Amygdala (tissue), 56 donors: ENCODE measurements at places on chromosomes 4 and X.

- no peak for DNase-seq
Measured at GRCh38 chr4:170497112-170497511, 407.4 kb upstream of the AADAT start.

DNA sequence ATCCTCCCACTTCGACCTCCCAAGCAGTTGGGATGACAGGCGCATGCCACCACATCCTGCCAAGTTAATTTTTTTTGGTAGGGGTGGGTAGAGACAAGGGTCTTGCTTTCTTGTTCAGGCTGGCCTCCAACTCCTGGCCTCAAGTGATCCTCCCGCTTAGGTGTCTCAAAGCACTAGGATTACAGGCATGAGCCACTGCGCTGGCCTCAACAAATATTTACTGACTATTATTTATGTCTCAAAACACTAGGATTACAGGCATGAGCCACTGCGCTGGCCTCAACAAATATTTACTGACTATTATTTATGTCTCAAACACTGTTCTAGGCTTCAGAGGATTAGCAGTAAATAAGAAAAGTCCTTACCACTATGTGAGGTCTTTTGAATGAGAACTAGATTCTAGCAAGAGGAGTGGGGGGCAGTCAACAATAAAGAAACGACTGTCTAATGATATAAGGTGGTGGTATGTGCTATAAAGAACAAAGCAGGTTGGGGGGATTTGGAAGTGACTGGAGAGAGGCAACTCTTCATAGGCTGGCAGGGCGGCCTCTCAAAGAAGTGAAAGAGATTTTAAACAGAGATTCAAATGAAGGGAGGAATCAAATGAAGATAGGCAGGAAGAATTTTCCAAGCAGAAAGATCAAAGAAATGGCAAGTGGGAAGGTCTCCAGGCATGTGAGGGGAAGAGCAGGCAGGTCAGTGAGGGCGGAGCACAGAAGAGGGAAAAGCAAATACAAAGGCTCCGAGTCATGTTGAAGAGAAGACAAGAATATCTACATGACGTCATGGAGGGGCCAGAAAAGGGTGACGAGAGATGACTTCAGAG is 12.7 kb upstream of the ACSL1 start:
- no peak for DNase-seq

GRCh38 chr4:127888559-127888958 is 7.9 kb downstream of the PLK4 start:
- DNase-seq = no peak

DNA sequence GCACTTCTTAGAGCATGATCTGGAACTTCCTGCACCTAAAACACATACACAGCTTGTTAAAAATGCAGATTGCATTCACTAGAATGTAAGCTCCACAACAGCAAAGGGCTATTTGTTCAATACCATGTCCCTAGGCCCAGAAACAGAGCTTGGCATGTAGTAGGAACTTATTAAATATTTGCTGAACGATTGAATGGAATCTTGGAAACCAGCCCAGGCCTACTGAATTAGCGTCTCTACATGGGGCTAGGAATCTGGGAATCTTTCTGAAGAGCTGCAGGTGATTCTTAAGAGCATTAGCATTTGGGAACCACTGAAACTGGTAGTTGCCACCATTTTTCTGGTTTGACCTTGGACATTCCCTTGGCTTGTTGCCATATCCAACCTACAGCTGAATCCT is 234.1 kb downstream of the STIM2 start:
- no peak for DNase-seq

- no peak for DNase-seq
Measured at GRCh38 chrX:103864886-103865534, 33.0 kb upstream of the RAB9B start.

- no peak for DNase-seq
Measured at GRCh38 chr4:20313237-20314030, 61.7 kb downstream of the SLIT2 start.

DNA sequence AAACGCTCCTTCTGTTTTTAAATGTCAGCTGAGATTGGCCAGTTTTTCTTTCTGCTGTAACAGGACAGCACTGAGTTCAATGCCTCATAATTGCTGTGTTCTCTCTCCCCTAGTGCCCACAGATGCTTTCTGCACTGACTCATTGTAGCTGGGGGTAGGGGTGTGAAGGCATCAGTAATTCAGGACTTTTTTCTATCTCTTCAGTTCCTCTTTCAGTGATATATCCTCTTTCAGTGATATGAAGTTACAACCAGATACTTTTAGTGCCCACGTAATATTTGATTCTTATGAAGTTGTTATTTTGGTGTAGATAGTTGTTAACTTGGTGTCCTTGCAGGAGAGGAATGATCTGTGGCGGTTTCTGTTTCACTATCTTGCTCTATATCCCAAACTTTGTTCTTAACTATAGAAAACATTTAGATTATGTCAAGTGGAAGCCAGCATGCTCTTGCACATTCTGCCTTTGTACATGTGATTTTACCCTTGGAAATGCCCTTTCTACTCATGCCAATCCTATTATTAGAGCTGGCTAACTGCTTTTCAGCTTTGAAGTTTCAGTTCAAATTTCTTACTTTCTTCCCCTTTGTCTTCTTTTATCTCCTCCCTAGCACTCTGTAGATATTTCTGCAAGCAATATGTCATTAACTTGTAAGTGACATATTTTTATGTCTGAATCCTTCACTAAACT is 1258.4 kb downstream of the FAM133A start:
- DNase-seq = no peak

DNA sequence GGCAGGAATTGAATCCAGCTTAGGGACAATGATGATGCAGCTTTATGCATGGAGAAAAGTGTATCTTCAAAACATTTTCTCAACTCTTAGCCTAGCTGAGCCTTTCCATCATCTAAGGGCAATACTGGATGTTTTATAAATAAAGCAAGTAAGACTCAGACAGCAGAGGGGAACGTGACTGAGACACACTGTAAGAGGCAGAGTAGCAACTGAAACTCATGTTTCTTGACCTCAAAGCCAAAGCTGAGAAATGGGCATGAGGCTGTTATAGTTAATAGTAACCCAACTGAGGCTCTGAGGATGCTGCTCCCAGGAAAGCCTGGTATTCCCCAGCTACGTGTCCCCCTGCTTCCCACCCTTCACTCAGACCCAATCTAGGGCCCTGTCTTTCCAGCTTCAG is 44.6 kb downstream of the ARHGEF9 start:
- no peak for DNase-seq

DNA sequence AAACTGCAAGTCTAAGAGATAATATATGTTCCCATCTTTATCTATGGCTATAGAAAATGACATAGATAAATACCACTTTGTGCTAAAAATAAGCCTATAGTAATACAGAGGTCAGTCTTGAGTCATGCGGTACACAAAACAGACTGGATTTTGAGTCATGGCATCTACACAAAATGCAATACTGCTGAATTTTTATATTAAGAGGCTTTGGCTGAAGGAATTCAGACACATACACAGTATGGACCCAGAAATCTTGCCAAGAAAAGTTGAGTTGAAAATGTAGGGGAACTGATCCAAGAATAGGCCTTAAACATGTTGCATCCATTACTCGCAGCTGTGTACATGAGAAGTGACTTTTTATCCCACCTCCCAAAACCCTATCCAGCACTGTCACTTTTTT is 184.4 kb downstream of the TENM3 start:
- no peak for DNase-seq

DNA sequence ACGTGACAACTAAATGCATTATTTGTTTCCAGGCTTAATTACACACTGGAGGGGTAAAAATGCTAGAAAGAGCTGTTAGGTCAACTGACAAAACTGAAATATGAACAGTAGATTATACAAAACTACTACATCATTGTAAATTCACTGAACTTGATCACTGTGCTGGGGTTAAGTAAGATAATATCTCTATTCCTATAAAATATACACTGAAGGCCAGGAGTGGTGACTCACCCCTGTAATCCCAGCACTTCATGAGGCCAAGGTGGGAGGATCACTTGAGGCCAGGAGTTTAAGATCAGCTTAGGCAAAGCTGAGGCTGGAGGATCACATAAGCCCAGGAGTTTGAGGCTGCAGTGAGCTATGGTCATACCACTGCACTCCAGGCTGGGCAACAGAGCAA is 31.8 kb upstream of the NKX6-1 start:
- no peak for DNase-seq

GRCh38 chr4:180052629-180053028 is 2190.6 kb upstream of the TENM3 start:
- DNase-seq = no peak

- no peak for DNase-seq
Measured at GRCh38 chr4:88818631-88819470, 121.2 kb upstream of the NAP1L5 start.

- no peak for DNase-seq
Measured at GRCh38 chr4:88318751-88319350, 34.5 kb upstream of the PPM1K start.

GRCh38 chr4:186204103-186204559 is 12.8 kb downstream of the CYP4V2 start:
- peak; percentile 15 for DNase-seq

DNA sequence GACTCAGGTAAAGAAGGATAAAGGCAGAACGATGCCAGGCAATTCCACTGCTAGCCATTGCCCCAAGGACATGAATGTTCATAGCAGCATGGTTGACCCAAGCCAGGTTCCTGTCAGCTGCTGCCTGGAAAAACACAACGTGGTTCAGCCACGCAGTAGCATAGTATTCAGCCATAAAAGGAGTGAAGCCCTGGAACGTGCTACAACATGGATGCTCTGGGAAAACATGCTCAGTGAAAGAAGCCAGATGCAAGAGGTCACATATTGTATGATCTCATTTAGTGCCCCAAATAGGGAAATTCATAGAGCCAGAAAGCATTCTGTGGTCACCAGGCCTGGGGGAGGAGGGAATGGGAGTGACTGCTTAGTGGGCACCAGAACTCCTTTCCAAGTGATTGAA is 129.8 kb downstream of the GPR143 start:
- no peak for DNase-seq

DNA sequence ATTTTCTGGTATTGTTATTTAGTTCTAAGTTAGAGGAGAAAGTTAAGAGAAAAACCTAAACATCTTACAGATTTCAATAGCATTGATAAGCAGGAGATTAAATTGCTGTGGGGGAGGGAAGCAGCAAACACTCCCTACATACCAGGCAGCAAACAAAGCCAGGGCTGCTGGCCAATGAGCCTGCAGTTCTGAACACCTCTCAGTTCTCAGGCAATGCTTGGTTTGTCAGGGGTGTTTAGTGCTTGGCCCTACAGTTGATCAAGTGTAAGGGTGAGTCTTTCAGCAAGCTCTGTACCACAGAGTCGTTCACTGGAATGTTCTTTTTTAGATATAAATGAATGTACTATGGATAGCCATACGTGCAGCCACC is 38.6 kb downstream of the EGFL6 start:
- DNase-seq = no peak

DNA sequence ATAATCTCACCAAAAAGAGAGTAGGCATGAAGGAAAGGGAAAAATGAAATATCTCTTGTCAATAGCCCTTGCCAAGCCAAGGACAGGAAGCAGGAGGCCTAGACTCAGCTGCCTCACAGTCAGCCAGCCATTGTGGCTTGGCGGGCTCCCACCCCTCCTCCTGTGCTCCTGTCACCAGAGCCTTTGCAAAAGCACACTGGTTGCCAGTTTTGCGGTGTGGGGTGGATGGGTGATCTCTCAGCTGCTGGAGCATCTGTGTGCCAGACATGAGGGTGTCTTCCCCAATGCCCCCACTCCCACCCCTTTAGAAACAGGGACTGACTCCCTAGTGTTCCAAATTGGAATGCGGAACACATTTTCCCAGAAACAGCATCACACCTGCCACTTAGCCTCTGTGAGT is 26.1 kb downstream of the ARHGEF6 start:
- DNase-seq = peak; percentile 20

- DNase-seq = no peak
Measured at GRCh38 chr4:55216863-55217635, 91.7 kb upstream of the KDR start.
